Stimulated activated CD8-positive, alpha-beta memory T cell treated with anti-CD3 and anti-CD28 coated beads, Interleukin-2, amount 100 ng/mL, for 1 hour (primary cell): ENCODE measurements at places on chromosomes 11 and 22.

DNA sequence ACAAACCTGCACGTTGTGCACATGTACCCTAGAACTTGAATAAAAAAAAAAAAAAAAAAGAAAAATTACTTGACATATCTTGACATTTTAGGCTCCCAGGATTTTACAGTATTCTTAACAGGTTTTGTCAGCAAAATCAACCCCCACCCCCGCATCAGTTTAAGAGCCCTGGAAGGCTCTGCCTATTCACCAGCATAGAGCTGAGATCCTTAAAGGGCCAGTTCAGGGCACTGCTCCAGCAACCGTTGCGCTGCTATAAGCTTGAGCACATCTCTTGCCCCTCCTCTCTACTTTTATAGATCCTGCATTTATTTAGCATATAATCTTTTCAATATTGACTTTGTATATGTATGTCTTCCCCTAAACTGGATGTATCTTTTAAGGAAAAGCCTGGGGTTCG is 697 bp upstream of the PAFAH1B2 start:
- DNase-seq = no peak

DNA sequence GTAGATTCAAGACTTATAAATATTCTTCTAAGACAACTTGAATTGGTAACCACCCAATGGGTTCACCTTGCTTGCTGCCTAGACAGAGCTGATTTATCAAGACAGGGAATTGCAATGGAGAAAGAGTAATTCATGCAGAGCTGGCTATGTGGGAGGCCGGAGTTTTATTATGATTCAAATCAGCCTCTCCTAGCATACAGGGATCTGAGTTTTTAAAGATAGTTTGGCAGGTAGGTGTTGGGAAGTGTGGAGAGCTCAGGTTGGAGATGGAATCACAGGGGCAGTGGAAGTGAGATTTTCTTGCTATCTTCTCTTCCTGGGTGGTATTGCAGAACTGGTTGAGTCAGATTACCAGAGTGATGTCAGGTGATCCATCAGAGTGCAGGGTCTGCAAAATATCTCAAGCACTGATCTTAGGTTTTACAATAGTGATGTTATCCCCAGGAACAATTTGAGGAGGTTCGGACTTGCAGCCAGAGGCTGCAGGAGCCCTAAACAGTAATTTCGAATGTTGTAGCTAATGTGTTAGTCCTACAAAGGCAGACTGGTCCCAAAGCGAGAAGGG is 1448.6 kb upstream of the RAG2 start:
- DNase-seq = no peak

- no peak for DNase-seq
Observed at GRCh38 chr22:39954584-39955055, 5.6 kb upstream of the TMA7B start.

- no peak for DNase-seq
Observed at GRCh38 chr11:78080818-78081495, 1.3 kb upstream of the NDUFC2 start.

GRCh38 chr11:44936525-44936924 is 14.2 kb downstream of the TP53I11 start:
- DNase-seq = peak; percentile 67

DNA sequence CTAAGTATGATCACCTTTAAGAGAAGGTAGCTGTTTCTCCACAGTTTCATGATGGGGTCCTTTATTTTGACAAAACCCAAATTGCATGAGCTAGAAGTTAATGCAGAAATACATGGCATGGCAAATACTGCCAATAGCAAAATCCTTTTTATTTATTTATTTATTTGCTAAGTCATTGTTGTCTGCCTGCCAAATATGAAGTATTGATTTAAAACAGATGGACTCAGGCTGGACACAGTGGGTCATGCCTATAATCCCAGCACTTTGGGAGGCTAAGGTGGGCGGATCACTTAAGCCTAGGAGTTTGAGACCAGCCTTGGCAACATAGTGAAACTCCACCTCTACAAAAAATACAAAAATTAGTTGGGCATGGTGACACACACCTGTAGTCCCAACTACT is 52.4 kb downstream of the LARGE2 start:
- no peak for DNase-seq

DNA sequence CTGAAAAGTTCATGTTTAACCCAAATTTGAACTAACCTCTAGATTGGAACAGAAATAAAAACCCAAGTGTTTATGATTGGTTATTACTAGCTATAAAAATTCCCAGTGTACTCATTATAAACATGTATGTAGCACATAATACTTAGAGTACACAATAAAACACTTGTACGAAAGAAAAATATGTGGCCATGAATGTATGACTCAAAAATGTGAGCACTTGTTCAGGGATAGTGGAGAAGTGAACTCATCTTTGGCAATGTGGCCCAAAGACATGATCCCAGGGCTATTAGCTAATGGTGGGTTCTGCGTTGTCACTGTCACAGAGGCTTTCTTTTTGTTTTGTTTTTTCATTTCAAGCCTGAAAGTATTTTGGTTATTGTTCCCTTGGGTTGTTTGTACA is 72.0 kb downstream of the PPFIBP2 start:
- DNase-seq = no peak

GRCh38 chr11:2804701-2805387 is 80.7 kb downstream of the CDKN1C start:
- DNase-seq = no peak

DNA sequence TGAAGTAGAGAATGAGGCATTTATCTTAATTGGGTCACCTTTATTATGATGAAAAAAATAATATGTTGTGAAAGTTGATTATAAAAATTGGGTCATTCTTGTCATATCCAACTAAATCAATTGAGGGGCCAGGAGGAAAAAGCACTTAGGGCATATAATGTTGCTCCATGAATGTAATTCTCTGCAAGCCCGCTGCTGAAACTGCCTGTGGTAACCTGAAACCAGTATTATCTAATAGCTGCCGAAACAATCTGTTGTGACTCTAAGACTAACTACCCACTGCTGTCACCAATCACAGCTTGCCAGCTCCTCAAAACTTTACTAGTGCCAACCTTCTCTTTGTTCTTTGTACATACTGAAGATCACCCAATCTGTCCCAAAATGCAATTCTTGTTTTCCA is 115.8 kb downstream of the ATG16L2 start:
- no peak for DNase-seq

DNA sequence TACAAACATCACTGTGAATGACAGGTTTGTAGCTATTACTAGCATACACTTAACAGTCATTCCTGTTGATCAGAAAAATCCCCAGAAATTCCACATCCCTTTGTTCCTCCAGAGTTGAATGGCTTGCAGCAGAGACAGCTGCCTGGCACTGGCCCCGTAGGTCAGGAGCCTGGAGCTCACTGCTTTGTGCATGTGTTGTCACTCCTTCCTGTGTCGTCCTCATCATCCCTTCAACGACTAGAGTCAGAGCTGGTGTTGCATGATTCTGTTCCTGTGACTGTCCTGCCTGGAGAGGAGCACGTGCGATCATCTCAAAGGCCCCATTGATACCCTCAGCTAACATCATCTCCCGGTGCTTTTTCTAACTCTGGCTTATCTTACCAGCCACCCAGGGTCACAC is 58.3 kb downstream of the LDLRAD3 start:
- no peak for DNase-seq

DNA sequence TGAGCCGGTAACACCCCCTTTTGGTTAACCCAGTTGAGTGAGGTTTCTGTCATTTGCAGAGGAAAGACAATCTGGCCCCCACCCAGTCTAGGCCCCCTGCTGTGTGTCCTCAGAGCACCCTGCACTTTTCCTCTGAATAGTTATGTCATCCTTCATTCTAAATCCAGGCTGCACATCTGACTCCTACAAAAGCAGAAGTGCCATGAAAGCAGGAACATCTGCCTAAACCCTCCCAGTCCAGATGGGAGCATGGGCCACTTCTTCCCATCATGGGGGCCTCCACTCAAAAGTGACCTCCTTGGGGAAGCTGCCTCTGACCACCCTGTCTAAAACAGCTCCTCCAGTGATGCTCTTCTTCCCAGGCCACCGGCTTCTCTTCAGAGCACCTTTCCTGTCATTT is 53.7 kb upstream of the HMGXB4 start:
- DNase-seq = no peak
